ENCODE measurements at places on chromosomes 1 and 21.

GRCh38 chr1:103107741-103108375, 464 bp downstream of the COL11A1 start:
- no peak for DNase-seq

DNA sequence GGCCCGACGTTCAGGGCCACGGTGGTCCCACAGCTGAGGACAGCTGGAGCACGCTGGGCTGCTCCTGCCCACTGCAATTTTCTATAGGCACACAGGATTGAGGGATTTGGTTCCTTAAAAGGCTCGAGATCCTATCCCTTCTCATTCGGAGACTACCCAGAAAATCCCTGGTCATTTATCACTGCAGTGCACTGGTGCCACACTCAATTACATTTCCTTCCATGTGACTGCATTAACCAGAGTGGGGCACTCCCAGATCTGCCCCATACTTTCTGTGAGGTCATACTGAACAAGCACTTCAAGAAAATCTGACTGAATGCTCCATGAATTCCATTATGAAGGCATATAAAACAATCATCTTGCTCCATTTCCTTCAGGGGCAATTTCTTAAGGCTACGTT, 49.8 kb upstream of the KCNE1 start:
- DNase-seq: no peak

DNA sequence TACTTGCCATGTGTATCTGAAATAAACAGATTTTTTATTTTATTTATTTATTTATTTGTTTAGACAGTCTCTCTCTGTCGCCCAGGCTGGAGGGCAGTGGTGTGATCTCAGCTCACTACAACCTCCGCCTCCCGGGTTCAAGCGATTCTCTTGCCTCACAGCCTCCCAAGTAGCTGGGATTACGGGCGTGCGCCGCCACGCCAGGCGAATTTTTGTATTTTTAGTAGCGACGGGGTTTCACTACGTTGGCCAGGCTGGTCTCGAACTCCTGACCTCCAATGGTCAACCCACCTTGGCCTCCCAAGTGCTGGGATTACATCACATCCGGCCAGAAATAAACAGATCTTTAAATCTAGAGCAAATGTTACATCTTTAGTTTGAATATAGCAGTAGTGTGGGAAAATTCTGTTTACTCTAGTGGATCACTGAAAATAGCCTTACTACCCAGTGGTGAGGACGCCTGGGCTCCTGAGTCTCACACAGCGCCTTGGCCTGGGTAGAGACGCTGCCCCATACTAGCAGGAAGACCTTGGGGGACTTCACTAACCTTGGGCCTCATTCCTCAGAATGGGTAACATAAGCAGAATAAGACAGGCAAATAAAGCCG, 709 bp downstream of the GART start:
- no peak for DNase-seq

DNA sequence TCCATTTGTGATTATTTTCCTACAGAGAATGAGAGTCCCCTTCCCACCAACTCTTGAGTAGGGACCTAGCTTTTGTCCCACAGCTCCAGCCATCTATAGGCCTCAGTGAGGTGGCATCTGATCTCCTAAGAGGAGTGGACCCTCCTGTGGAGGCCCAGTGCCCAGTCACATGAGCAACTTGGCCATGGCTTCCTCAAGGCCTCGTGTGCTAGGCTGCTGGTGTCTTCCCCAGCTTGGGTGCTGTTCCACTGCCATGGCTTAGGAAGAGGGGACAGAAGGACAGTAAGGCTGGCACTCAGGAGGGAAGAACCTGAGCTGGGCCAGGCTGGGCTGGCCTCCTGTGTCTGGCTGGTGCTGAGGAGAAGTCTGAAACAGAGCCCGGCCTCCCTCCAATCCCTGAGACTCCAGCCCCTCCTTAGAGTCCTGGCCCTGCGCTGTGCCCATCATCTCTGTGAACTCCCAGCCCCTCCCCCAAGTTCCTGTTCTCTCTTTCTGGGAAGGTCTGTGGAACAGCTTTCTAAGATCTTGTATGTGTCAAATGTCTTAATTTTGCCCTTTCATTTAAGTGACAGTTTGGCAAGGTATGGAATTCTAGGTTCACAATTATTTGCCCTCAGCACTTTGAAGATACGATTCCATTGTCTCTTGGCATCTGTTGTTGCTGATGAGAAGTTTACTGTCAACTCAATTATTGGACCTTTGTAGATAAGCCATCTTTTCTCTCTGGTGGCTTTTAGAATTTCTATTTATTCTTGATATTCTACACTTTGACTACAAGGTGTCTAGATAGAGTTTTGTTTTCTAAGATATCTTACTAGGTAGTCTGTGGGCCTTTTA, 7.1 kb upstream of the KCNQ4 start:
- DNase-seq: no peak

DNA sequence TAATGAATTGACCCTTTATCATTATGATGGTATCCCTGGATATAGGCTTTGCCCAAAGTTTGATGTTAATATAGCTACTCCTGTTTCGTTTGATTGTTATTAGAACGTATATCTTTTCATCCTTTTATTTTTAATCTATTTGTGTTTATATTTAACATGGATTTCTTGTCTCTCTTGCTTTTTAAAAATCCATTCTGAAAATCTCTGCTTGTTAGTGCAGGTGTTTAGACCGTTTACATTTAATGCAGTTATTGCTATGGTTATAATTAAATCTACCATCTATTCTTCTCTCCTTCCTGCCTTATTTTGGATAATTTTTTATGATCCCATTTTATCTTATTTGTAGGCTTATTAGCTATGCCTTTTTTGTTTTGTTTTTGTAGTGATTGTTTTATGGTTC, 12.4 kb downstream of the TSNAX start:
- no peak for DNase-seq

DNA sequence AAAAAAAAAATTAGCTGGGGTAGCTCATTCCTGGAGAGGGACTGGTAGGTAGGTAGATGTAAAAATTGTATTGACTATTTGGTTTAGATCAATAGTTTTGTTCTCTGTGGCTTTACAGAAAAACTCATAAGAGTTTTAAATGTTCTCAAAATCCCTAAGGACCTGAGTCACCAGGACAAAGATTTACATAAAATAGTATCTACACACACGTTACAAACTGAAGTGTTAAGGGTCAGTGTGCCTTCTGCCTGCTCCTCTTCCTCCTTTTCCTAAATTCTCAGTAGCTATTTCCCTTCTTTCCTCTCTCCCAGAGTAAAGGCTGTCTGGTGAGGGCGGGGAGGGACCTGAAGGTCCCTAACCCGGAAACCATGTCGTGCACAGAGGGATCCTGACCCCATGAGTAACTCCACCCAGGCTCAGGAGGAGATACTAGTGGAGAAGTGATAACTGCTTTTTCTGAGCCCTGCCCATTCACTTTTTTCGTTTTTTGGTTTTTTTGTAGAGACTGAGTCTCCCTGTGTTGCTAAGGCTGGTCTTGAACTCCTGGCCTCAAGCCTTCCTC, 8.1 kb downstream of the PLEKHM2 start:
- no peak for DNase-seq

DNA sequence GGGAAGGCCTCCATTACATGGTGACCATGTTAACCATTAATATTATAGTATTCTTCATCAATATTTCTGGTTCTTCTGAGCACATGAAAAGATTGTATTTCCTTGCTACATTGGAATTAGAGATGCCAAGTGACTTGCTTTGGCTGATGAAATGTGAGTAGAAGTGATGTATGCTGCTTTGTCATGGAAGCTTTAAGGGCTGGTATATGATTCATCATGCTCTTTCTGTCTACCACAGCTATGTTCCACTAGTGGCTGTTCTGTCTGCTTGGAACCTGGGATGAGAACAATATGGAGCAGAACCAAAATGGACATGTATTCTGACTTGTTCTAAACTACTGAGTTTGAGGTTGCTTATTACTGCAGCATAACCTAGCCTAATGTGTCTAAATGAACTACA, 163.3 kb downstream of the TM2D1 start:
- no peak for DNase-seq

DNA sequence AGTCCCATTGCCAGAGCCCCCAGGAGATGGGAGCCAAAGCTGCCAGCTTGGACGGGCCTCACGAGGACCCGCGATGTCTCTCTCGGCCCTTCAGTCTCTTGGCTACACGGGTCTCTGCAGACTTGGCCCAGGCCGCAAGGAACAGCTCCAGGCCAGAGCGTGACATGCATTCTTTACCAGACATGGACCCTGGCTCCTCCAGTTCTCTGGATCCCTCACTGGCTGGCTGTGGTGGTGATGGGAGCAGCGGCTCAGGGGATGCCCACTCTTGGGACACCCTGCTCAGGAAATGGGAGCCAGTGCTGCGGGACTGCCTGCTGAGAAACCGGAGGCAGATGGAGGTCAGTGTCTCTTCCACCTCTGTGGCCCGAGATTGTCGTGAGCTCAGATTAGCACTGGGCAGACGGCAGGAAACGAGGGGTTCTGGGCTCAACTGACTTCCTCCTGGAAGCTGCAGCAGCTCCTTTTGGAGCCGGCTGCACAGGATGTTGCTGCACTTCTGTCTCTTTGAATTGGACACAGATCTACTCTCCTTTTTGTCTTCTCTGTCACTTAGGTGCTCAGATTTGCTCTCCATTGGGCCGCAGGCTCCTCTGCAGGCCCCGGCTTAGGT, 68.0 kb downstream of the DISC1 start:
- DNase-seq: no peak

DNA sequence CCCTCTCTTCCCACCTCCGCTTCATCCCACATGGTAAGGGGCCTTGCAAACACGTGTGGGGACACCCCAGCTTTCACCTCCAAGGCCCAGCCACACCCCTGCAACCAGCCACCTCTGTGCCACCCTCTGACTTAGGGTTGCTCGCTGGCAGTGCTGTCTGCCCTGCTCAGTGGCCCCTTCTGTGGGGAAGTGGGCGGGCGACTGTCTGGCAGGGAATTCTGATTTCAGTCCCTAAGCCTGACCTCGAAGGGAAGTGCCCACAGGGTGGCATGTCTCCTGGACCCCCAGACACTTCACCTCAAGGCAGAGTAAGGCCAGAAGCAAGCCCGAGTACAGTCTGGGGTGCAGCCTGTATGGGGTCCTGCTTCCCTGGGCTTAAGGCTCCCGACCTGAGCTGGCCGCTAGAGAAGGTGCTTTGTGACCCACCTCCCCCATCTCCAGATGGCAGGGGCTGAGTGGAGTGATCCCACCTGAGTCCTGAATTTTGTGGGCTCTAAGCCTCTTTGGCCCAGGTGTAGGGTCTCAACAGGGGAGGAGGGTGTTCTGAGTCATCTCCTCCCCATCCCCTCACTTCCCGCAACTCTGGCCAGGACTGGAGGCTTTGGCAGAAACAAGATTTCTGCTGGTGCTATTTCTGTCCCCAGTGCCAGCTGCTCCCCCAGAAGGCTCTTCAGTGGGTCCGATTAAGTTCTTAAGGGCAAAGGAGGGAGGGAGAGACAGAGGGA, 7.0 kb downstream of the RD3 start:
- no peak for DNase-seq

GRCh38 chr21:38993561-38993960, 187.8 kb downstream of the ETS2 start:
- DNase-seq: no peak

DNA sequence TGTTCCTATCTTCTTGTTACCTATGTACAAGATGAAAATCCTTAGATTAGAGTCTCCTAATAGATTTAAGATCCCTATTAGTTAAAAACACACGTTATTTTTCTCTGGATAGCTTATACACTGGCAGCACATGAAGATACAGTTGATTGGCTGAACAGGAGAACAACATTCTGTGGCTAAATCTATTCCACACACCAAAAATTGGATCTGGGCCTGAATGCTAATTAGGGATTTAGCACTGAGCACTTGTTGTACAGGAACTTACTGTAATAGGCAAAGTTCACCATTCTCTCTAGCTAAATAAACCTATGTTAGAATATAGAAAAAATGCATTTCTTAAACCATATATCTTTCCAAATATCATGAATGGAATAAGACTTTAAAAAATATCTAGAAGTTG, 117.1 kb upstream of the PTGFR start:
- DNase-seq: no peak

DNA sequence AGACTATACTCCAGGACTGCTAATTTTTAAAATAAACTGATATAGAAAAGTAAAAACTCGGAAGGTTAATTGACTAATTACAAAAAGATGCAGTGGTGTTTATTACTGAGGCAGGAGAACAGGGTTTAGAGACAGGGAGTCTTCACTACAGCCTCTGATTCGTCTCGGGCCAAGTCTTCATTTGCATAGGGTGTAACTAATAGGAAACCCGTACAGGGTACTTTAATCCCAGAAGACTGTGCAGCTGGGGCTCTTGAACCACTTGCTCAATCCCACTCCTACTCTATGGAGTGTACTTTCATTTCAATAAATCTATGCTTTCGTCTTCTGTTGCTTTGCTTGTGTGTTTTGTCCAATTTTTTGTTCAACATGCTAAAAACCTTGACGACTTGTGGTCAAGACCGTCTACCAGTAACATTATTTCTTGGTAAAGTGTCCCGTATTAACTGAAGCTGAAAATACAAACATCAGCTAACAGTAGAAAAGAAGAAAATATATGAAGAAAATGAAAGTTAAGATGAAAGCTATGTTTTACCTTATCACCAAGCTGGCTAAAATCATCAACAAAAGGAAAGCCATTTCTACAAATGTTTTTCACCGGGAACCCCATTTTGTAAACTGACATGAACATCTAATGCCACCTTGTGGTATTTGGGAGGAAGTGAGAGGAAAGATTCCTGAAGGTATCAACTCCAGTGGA, 8.0 kb downstream of the SDHB start:
- no peak for DNase-seq

GRCh38 chr1:151419819-151420218, 20.4 kb downstream of the PSMB4 start:
- DNase-seq: no peak

- no peak for DNase-seq
These were observed 3.9 kb upstream of the FNDC10 start for GRCh38 chr1:1603671-1604373.

- no peak for DNase-seq
These were observed 18.8 kb downstream of the ADGRB2 start for GRCh38 chr1:31745096-31745945.

DNA sequence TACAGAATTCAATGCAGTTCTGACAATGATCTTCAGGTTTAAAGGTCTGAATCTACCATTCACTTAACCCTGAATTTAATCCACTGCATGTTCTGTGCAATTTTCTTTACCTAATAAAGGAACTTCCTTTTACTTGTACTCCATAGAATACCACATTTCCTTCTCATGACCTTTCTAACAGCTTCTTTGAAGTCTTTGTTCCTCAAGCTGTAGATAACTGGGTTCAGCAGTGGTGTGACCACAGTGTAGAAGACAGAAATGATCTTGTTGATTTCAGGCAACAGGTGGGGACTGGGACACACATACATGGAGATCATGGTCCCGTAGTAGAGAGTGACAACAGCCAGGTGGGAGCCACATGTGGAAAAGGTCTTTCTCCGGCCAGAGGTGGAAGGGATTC, 878 bp downstream of the OR11L1 start:
- DNase-seq: no peak

- no peak for DNase-seq
These were observed 174.4 kb downstream of the DSCAM start for GRCh38 chr21:40672602-40673001.

Data from stimulated activated CD4-positive, alpha-beta T cell treated with anti-CD3 and anti-CD28 coated beads, TNF-alpha, amount 100 ng/mL, for 48 hours (primary cell).